Right atrium auricular region (tissue), 2 donors: ENCODE measurements at places on chromosomes 1 and 21. TPM values are rescaled to one million over a fixed set of nuclear protein-coding genes. Genes with fewer than 3 reads are reported as not detected.

DNA sequence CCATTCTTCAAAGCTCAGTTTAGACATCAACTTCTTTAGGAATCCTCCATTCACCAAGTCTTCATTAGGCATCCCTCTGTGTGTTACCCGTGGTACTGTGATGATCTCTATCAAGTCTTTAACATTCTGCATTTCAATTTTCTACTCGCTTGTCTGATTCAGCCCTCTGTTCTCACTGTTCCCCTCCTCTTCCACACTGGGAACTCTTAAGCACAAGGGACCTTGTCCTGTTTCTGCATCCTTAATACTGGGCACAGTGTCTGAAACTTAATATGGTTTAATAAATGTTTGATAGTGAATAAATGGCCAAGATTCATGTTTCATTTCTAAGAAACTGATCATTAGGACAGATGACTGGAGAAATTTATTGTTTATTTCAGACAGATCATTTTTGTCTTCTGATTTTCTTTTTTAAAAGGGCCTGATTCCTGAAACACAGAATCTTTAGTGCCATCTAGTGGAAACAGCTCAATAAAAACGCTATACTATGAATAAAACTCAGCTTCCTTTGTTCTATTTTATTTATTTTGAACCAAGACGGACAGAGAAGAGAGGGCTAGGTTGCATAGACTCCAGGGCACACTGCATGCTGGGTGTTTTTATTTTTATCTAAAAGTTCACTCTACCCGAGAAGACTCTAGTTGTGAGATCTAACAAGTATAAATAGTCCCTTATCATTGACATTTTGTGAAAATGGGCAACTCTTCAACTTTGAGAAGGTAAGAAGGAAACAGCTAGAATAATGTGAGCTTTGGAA lies 7.0 kb upstream of the TRIM45 start:
- no peak overlapping the region for H3K4me3 ChIP-seq
- no peaks in the 10 kb centered on the region for H3K36me3 ChIP-seq
- no peaks in the 10 kb centered on the region for H3K27me3 ChIP-seq
- H3K27ac ChIP-seq: peak overlapping the region; percentile 56
- DNase-seq: no peak
- H3K4me1 ChIP-seq: peaks cover 12% of the 10 kb centered on the region

DNA sequence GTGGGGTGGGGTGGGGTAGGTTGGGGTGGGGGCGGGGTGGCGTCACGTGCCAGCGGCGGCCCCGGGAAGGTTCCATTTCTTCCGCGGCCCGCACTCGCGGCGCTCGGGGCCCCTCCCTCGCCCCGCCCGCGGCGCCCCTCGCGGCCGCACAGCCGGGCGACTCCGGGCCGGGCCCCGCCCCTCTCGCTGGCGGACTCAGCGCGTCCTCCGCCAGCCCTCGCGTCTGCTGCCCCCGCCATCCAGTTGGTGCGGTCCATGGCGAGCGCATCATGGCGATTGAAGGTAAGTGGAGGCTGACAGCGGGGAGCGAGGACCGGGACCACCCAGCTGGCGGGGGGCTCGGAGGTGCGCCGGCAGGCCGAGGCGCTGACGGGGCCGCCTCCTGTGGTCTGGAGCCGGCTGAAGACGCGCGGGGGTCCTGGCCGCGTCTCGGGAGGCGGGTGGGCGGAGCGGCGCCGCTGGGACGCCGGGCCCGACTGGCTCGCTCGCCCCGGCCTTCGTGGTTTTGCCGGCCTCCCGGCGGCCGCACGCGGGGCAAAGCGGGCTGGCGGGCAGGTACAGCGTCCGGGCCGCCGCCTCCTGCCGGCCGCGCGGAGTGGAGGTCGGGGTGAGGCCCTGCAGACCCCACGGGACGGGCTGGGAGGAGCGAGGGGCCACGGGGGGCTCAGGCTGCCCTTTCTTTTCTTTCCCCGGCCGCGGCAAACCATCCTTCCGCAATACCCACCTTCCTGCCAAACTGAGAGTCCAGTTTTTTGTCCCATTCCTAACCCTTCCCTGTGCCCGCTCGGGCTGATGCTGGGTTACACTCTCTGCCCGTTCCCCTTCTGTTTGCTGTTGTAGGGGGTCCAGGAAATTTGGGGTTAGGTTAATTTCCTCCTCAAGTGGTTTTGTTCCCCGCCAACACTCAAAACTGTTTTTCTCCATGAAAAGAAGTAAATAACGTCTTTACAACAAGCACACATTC lies at the start of gene SYT14:
TSS of gene SYT14 (plus strand) at position 222 of the 964 bp plus-strand sequence. CDS start at position 270, 48 bp downstream.
- no peak within 1 kb of the TSS for H3K4me3 ChIP-seq
- DNase-seq: no peak
- no peaks in the 10 kb centered on the region for H3K27me3 ChIP-seq
- H3K4me1 ChIP-seq: no peaks in the 10 kb centered on the region

DNA sequence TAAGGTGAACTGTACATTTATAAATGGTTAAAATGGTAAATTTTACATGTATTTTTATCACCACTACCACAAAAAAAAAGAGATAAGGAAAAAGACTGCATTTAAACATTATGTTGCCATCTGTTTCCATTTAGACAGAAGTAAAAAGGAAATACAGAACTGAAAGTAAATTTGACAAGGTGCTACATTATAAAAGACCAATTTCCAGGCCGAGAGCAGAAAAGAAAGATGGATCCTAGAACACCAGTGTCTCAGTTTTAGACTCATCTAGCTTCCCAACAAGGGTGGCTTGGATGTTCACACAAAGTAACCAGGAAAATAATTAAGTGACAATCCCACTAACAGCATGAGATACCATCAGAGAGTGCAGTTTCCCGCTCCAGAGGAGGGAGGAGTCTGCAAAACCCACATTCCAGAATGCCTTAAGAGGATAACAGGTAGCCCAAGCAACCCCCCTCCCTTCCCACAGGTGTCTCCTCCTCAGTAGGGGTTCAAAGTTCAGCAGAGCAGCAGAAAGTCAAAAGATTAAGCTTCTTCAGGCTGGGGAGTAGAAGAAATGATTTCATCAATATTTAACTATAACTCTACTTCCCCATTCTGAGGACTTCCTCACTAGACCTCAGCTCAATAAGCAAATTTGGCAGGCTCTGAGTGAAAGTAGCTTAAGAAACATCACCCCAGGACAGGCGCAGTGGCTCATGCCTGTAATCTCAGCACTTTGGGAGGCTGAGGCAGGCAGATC lies 11.8 kb downstream of the TPM3 start:
- no peaks in the 10 kb centered on the region for H3K27me3 ChIP-seq
- H3K4me1 ChIP-seq: no peaks in the 10 kb centered on the region
- no peak overlapping the region for H3K27ac ChIP-seq
- DNase-seq: no peak
- peaks cover 44% of the 10 kb centered on the region for H3K36me3 ChIP-seq

DNA sequence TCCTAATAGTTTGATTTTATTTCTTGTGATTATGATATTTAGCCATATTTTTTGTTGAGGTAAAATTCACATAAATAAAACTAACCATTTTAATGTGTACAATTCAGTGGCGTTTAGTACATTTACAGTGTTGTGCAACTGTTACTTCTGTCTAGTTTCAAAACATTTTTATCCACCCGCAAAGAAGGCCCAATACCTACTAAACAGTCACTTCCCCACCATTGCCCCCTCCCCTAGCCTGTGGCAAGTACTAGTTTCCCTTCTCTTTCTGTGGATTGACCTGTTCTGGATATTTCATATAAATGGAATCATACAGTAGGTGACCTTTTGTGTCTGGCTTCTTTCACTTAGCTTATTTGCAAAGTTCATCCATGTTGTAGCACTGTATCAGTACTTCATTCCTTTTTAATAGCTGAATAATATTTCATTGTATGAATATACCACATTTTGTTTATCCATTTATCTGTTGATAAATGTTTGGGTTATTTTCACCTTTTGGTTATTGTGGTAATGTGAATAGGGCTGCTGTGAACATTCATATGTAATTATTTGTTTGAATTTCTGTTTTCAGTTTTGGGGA lies 4.1 kb downstream of the FLVCR1 start:
- no peak for DNase-seq
- no peaks in the 10 kb centered on the region for H3K27me3 ChIP-seq
- H3K4me3 ChIP-seq: no peak overlapping the region
- H3K36me3 ChIP-seq: peaks cover 7% of the 10 kb centered on the region
- H3K27ac ChIP-seq: no peak overlapping the region
- no peaks in the 10 kb centered on the region for H3K4me1 ChIP-seq

Gene FCRL2
- total RNA-seq: not detected

DNA sequence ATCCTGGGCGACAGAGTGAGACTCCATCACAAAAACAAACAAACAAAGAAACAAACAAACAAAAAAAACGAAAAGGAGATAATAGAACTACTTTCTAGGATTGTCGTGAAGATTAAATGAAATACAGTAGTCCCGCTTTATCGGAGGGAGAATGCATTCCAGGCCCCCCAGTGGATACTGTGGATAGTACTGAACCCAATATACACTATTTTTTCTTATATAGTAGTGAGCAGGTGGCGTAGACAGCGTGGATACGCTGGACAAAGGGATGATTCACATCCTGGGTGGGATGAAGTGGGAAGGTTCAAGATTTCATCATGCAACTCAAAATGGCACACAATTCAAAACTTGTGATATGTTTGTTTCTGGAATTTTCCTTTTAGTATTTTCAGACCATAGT lies 8.0 kb downstream of the SLC35F3 start:
- no peak overlapping the region for H3K4me3 ChIP-seq
- H3K36me3 ChIP-seq: no peaks in the 10 kb centered on the region
- H3K27me3 ChIP-seq: no peaks in the 10 kb centered on the region

DNA sequence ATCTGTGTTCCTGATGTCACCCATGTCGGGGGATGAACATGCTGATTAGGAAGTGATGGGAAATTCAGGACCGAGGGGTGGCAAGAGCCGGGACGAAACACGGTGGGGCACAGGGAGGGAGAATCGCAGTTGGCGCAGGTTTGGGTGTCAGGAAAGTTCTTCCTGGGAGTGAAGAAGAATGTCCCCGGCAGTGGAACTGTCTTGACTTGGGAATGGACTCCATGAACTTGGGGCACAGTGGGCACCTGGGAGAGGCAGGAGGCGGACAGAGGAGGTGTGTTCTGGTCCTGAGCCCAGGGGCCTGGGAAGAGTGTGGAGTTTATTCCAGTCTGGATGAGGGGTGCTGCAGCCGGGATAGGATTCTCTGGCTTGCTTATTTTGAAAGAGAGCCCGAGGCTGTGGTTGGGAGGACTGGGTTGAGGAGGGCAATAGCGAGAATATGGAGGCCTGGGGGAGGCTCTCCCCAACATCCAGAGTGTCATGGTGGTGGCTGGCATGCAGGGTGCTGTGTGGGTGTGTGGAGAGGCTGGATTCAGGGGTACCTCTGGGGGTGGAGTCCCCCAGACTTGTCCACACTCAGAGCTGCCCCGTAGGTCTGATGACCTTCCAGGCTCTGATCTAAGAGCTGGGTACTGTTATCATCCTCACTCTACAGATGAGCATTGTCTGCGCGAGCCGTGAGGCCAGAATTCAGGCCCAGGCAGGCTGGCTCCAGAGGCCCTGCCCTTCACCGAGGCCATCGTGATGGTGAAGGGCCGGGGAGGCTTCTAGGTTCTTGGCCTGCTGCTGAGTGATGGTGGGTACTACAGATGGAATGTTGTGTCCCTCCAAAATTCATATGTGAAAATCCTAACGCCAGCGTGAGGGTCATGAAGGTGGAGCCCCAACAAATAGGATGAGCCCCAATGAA lies 274.5 kb upstream of the C1orf174 start:
- DNase-seq: peak; percentile 40
- no peaks in the 10 kb centered on the region for H3K27me3 ChIP-seq
- no peaks in the 10 kb centered on the region for H3K4me1 ChIP-seq
- no peaks in the 10 kb centered on the region for H3K36me3 ChIP-seq
- H3K27ac ChIP-seq: no peak overlapping the region
- H3K4me3 ChIP-seq: no peak overlapping the region

DNA sequence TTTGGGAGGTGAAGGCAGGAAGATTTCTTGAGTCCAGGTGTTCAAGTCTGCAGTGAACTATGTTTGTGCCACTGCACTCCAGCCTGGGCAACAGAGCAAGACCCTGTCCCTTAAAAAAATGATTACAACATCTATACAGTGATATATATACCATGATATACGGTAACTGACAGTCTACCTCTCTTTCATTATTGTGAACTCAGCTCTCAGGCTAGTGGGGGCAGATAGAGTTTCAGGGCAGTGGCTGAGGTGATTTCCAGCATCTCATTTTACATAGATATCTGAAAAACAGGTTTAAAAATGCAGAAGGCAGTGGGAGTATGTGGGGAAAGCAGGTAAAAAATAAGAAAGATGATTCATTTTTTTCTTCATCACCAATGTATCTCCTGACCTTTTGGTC lies 8.1 kb upstream of the NTNG1 start:
- no peaks in the 10 kb centered on the region for H3K27me3 ChIP-seq
- DNase-seq: no peak
- no peaks in the 10 kb centered on the region for H3K36me3 ChIP-seq
- H3K27ac ChIP-seq: no peak overlapping the region

GRCh38 chr21:32887026-32887425 lies 115.5 kb upstream of the PAXBP1 start:
- H3K36me3 ChIP-seq: no peaks in the 10 kb centered on the region
- no peaks in the 10 kb centered on the region for H3K27me3 ChIP-seq
- no peak overlapping the region for H3K4me3 ChIP-seq
- H3K27ac ChIP-seq: no peak overlapping the region
- no peak for DNase-seq

Gene TFAP2E
- not detected for total RNA-seq

Gene ATP6V1G3
- total RNA-seq: not detected

DNA sequence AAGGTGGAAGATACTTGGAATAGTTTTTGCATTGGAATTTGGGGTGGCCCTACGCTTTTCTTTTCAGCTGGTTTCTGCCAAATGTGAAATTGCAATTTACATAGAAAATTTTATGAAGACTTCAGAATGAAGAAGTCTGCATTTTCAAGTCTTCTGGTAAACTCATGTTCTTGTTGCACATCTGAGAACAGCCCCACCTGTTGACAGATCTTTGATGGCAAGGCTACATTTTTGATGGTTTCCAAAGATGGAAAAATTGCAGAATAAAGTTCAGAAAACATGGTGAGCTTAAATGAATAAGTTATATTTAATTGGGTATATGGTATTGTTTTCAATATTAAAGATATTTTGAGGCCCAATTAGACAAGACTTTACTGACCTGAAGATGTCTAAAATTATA lies 25.4 kb downstream of the OLFM3 start:
- H3K27ac ChIP-seq: no peak overlapping the region
- no peak for DNase-seq
- H3K4me1 ChIP-seq: no peaks in the 10 kb centered on the region

GRCh38 chr1:88117597-88117996 lies 566.5 kb upstream of the PKN2 start:
- no peaks in the 10 kb centered on the region for H3K27me3 ChIP-seq
- no peak overlapping the region for H3K4me3 ChIP-seq
- no peak for DNase-seq
- no peaks in the 10 kb centered on the region for H3K36me3 ChIP-seq
- no peak overlapping the region for H3K27ac ChIP-seq
